ENCODE measurements at places on chromosomes 4 and X.

DNA sequence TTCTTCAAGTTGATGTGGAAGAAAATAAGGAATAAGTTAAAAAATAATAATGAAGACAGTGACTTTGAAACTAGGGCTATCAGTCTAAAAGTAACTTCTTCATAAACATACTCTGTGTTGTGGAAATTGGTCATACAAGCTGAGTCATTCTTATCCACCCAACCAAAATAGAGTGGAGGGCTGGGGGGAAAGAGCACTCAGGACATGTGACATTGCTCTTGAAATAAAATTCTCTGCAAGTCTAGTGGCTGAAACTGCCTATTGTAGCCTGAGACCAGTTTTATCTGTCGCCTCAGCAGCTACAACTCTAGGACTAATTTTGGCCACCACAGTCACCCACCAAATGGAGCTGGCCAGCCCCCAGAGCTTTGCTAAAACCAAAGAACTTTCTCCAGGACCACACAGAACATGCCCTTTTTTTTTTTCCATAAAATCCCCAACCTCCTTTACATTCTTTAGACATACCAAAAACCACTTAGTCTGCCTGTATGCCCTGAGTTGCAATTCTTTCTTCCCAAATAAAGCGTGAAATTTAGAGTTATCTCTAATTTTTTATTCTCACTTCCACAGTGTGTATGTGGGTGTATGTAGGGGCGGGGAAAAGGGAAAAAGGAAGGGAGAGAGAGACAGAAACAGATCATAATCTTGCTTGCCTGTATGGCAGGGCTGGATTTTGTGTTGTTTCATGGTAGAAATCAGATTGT lies 23.0 kb upstream of the SLC25A4 start:
- DNase-seq = no peak

GRCh38 chr4:45036677-45037076 lies 310.3 kb upstream of the GNPDA2 start:
- no peak for DNase-seq

DNA sequence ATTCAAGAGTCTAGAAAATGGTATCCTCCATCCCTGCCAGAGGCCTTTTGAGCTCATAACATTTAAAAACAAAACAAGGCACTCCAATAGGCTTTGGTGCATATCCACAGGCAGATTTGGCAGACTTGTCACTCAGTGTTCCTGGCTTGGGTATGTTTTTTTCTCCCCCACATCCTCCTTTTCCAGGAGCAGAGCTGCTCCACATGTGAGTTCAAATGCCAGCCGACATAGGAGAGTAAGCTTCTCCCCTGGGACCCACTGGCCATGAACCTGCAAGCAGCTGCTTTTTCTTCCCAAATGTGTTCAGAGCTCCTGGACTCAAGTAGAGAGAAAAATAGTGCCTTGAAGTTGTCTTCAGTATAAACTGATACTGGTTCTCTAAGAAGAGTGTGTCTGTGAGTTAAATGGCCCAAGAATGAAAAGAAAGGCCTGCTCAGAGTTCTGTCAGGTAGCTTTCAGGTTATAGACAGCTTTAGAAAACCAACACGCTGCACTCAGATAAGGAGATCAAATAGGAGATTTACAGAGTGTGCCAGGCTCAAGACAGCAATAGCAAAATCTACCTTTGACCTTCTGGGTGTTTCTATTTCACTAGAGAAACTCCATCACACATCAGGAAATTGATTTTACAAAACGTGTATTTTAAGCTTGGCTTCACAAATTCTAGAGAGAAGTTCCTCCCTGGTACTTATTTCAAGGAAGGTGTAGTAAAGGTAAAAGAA lies 162.5 kb upstream of the GALNT7 start:
- DNase-seq = no peak

GRCh38 chr4:122170775-122171174 lies 18.6 kb downstream of the BLTP1 start:
- no peak for DNase-seq

- no peak for DNase-seq
These were observed 10.9 kb downstream of the NAT8L start for GRCh38 chr4:2069986-2070385.

GRCh38 chr4:114271031-114271430 lies 291.6 kb upstream of the ARSJ start:
- no peak for DNase-seq

DNA sequence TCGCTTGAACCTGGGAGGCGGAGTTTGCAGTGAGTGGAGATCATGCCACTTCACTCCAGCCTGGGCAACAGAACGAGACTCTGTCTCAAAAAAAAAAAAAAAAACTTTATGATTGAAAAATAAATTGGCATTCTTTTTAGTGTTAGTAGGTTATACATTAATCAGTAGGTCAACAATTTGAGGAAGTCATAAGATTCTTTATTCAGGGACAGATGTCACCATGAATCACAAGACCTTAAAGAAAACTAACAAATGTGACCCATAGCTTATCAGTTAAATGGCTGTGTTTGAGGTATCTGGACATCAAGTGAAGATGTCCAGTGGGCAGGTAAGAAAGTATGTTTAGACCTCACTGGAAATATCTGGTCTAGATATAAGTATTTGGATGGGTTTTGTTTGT lies 9.3 kb upstream of the PRMT9 start:
- no peak for DNase-seq

DNA sequence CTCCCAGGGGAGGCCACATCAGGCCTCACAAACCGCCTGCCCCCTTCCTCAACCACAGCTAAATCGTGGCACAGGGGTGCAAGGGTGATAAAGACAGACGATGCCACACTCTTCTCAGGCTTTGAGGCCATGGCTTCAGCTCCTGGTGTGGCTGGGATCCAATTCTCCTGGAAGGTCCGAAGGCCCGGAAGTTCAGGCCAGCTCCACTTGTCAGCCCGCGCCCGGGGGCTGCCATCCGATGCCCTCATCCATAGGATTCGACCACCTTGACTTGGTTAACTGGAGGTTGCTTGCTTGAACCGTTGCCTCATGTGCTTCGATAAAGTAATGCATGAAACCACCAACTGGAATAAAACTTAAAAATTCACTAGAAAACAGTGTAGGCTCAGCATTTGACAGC lies 8.2 kb downstream of the TEX13C start:
- no peak for DNase-seq

DNA sequence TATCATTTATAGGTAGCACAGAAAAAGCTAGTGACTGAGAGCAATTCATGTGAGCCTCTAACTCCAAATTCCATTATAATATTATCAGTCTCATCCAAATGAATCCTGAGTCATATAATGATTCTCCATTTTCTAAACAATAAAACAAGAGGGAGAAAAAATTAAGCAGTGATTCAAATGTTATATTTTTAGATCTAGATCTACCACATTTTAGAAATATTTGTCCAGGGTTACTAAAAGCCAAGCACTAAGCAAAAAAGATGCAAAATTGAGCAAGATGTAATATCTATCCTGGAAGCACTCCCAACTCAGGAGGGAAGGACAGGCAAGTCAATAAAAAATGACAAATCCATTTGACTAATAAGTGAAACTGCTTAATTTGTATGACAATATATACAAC lies 172.8 kb downstream of the FBXW7 start:
- no peak for DNase-seq

- no peak for DNase-seq
These were observed 64.2 kb downstream of the SPINK2 start for GRCh38 chr4:56757261-56757746.

DNA sequence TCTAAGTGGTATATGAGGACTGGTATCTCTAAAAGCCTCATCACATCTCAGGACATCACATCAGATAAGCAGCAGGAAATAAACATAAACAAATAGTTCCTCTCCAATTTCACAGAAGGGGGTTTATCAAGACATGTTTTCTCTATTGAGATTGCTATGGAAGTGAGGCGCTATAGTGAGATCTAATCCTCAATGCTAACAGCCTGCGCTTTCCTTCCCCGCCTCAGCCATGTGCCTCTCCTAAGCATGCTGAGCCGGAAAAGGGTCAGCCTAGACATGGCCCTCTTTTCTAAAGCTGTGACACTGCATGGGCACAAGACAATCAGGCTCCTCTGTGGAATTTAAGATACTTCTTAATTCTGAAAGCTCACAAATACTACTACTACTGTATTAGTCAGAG lies 286.1 kb downstream of the INPP4B start:
- DNase-seq = no peak

DNA sequence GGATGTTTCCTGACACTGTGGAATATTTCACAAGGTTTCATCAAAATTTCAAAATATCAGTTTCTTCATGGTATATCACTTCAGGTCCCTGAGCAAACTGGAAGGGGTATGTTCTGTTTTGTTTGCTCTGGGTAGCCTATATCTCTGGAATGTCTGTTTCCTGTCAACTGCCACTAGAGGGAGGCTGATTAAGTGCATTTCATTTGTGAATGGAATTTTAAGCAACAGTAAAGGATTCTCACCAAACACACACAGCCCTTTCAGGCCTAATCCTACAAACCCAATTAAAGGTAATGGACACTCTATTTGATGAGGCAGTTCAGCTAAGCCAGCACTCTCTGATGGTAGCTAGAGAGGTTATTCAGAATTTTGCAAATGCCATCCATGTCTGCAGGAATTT lies 307.1 kb downstream of the TEX13A start:
- no peak for DNase-seq

DNA sequence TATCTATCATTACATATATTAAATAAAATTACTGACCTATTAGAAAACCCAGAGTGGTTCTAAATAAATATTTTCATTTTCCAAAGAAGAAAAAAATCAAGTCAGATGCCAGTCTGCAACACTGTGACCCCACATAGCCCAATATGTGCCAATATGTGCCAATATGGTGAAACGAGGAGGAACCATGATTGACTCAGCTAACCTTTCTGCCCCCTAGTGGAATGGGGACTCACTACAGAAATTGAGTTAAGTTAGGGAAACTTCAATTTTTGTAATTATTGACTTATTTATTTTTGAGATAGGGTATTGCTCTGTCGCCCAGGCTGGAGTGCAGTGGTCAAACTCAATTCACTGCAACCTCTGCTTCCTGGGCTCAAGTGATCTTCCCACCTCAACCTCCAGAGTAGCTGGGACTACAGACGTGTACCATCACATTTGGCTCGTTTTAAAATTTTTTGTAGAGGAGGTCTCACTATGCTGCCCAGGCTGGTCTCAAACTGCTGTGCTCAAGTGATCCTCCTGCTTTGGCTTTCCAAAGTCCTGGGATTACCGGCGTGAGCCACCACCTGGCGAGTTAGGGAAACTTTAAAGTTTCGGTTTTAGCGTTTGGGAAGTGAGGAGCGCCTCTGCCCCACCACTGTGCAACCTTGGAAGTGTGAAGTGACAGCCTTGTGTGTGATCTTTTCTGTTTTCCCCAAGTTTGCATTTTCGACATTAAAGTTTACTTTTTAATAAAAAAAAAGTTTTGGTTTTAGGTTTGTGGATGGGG lies 116.8 kb upstream of the SHISA3 start:
- DNase-seq = no peak

DNA sequence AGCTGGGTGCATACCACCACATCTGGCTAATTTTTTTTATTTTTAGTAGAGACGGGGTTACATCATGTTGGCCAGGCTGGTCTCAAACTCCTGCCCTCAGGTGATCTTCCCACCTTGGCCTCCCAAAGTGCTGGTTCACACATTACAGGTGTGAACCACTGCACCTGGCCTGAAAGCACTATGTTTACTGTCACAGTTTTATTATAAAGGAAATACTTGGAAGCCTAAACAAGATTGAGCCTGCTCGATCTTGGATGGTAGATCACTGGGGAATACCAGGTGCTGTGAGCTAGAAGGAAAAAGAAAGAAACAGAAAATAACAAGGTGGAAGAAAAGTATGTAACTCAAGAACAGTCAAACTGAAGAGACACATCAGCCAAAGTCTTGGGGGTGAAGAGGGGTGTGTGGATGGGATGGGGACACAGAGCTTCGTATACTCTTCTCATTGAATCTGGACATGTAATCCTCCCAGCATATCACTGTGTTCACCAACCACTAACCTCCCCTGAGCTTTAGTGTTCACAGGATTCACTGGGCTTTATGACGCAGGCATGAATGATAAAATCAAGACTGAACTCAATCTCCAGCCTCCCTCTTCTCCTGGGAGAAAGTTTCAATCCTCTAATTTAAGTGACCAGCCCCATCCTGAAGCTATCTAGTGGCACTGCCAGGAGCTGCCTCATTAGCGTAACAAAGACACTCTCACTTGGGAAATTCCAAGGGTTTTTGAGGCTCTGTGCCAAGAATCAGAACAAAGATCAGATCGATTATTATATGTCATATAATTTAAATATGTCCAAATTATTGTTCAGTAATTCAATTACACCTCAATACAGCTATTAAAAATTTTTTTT lies 40.9 kb downstream of the PDS5A start:
- DNase-seq = no peak

GRCh38 chr4:122205687-122206086 lies 53.6 kb downstream of the BLTP1 start:
- no peak for DNase-seq

- no peak for DNase-seq
These were observed 1153.8 kb downstream of the STIM2 start for GRCh38 chr4:28014469-28014868.

DNA sequence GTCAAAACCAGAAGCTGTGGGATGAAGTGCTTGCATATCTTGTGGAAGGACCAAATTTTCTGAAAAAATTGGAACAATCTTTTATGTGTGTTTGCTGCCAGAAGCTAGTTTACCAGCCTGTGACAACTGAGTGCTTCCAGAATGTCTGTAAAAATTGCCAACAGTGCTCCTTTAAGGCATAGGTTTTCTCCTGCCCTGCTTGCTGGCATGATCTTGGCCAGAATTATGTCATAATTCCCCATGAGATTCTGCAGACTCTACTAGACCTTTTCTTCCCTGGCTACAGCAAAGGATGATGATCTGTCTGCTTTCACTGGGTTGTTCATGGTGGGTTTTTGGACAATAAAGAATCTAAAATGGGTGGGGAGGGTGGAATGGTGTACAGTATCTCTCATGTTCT lies 196.3 kb upstream of the ZCCHC13 start:
- DNase-seq = no peak

GRCh38 chr4:56607926-56608325 lies 73.2 kb downstream of the HOPX start:
- DNase-seq = no peak

GRCh38 chr4:98546910-98547594 lies 111.4 kb downstream of the TSPAN5 start:
- DNase-seq = no peak

DNA sequence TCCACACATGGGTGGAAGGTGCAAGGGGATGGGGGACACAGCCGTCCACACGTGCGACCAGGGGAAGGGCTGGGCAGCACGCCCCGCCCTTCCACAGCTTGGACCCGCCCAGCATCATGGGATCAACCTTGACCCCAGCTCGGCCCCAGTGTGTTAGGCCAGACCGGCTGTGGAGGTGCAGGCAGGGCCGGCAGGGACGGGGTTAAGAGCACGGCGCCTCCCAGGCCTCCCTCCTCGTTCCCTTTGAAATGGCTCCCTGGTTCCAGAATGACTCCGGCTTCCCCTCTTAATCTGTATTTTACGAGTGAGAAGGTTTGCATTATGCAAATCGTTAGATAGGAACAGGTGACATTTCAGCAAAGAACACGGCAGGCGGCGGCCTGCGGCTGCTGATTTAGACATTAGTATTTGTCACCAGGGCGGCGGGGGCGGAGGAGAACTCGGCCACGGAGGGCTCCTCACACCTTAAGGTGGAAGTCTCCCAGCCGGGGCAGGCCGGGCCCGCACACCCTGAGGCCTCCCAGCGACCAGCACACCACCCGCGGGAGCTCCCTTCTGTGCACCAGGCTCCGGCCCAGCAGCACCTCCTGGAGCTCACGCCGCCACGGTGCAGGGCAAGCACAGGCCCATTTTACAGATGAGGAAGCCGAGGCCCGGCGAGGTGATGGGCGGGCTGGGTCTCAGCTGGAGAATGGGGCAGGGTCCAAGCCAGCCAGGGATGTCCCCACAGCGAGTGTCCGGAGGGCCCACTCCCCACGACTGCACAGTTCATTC lies 116.1 kb downstream of the FAM53A start:
- DNase-seq = no peak

All from colonic mucosa (tissue), 4 donors.